ENCODE measurements at places on chromosomes 5 and 9.

GRCh38 chr5:143182901-143183820 lies 220.3 kb downstream of the NR3C1 start:
- no peak for DNase-seq

DNA sequence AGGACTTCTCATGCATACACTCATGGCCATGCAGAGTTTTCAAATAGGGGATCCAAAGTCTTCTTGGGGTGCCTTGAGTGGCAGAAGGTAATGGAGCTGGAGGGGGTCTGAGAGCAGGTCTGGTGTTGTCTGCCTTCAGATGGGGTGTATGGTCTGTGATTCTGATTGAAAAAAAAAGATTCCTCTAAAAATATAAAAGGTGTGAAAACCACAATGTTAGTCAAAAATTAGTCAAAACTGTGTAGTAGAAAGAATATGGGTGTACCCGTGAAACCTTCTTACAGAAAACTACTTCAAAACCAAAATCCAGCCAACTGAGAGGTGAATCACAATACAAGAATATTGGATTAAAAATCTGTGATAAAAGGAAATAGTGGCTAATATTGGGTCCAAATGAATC lies 20.1 kb downstream of the DOCK2 start:
- DNase-seq = no peak

GRCh38 chr9:133440874-133441273 lies 18.7 kb downstream of the ADAMTS13 start:
- no peak for DNase-seq

DNA sequence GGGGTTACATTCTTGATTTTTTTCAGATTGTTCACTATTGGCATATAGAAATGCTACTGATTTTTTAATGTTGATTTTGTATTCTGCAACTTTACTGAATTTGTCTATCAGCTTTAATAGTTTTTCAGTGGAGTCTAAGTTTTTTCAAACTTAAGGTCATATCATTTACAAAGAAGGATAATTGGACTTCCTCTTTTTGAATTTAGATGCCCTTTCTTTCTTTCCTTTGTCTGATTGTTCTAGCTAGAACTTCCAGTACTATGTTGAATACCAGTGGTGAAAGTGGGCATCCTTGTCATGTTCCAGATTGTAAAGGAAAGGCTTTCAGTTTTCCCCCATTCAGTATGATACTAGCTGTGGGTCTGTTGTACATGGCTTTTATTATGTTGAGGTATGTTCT lies 49.3 kb downstream of the SREK1 start:
- no peak for DNase-seq

DNA sequence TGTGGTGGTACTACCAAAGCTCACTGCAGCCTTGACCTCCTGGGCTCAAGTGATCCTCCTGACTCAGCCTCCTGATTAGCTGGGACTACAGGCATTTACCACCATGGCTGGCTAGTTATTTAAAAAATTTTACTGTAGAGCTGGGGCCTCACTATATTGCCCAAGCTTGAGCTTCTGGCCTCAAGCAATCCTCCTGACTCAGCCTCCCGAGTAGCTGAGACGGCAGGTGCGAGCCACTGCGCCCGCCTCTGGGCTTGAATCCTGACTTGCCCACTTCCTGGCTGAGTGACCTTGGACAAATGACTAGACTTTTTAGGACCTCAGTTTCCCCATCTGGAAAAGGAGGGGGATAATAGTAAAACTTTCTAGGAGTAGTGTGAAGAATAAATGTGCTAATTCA lies 32.1 kb downstream of the NCS1 start:
- no peak for DNase-seq

GRCh38 chr9:133227242-133227860 lies 18.3 kb upstream of the OBP2B start:
- no peak for DNase-seq

- DNase-seq = no peak
These were observed 39.6 kb upstream of the FRRS1L start for GRCh38 chr9:109206670-109207069.

DNA sequence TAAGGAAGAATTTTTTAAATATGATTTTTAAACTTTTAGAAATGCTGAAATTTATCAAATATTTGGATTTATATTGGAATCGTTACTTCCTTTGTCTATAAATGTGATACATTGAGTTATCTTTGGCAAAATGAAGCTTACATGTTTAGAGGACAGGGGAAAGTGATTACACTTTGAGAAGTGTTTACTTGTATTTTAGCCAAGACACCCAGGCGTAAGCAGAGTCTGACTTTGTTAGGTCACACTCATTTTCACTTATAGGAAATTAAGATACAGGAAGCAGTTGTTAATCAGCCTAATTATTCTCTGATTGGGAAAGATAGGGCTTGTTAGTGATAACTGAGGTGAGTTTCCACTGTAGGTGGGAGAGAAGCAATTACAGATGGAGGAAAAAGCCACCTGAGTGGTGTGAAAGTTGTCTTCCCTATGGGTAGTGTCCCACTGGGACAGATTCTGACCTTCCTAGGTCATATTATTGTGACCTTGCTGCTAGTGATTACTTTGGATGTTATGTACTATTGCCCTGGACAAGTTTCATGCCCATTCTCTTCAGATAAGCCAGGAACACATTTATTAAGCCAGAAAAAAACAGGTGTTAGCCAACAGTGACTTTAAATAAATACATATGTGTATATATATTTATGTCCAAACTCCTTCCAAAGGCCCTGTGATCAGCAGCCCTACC lies 88.7 kb downstream of the UHRF2 start:
- DNase-seq = no peak

- DNase-seq = no peak
These were observed 24.4 kb downstream of the CEMIP2 start for GRCh38 chr9:71743882-71744281.

GRCh38 chr5:14790220-14790619 lies 81.4 kb downstream of the ANKH start:
- DNase-seq = no peak

DNA sequence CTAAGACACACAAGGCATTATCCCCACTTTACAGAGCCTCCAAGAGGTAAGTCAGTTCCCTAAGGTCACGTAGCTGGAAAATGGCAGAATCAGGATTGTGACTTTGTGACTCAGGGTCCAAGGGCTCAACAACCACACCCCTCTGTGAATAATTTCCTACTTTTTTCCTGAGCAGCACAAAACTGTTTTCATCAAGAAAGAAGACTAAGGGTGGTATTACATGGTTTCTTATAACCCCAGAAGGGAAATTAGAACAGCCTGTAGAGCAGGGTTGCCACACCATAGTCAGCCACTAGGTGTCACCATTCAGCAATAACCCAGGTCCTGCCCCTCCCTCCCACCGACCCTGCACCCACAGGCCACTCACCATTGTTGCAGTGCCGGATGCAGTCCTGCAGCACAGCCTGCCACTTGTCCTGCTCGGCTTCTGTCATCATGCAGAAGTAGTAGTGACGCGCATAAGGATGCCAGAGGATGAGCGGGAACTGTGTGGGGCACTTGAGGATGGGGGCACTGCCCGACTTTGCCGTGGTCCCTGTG lies 72.1 kb downstream of the LRSAM1 start:
- no peak for DNase-seq

DNA sequence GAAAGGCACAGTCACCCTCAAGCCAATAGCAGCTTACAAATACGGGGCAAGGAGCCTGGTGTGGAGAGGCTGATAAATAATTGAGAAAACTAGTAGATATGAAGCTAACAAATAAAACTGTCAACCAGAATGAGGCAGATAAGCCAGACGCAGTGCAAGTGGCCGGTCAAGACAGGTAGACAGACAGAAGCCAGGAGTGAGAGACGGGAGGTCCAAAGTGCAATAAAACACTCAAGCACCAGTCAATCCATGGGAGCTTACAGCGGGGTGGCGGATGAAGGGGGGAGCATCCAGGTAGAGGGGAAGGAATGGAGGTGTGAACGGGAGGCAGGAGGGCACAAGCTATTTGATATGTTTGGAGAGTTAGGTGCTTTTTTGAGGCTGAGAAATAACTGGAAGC lies 193.1 kb downstream of the FOXD4L6 start:
- DNase-seq = no peak

- DNase-seq = no peak
These were observed 174.7 kb upstream of the PTGER4 start for GRCh38 chr5:40505031-40505430.

DNA sequence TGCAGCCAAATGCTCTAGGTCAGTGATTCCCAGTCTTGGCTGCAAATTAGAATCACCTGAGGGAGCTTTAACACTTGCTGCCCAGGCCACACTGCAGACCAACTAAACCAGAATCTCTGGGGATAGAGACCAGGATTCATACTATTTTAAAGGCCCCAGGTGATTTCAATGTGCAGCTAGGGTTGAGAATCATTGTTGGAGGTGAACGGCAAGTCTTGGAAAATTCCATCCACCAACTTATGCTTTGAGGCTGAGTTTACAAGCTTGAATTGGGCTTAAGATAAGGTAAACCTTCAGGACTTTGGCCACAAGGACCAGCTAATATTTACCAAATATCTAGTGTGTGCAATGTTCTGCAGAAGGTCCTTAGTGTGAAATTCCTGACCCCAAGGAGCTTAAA lies 27.5 kb downstream of the SLIT3 start:
- DNase-seq = no peak

GRCh38 chr9:6634444-6634843 lies 11.1 kb downstream of the GLDC start:
- DNase-seq = no peak

DNA sequence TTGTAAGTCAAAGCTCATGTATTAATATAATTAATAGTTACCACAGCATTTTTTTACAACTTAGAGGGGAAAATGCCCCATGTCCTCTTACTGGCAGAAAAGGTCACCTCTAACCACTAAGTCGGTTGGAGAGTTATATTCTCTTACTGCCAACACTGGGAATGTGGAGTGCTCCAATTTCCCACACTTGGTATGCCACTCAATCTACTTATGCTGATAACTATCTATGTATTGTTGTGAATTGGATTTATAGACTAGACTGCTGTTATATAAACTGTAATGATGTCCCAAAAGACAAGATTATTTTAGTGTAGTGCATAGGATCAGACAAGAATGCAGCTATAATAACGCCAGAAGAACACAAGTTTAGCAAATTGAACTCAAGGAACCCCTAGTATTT lies 2385.2 kb upstream of the C9orf72 start:
- DNase-seq = no peak

DNA sequence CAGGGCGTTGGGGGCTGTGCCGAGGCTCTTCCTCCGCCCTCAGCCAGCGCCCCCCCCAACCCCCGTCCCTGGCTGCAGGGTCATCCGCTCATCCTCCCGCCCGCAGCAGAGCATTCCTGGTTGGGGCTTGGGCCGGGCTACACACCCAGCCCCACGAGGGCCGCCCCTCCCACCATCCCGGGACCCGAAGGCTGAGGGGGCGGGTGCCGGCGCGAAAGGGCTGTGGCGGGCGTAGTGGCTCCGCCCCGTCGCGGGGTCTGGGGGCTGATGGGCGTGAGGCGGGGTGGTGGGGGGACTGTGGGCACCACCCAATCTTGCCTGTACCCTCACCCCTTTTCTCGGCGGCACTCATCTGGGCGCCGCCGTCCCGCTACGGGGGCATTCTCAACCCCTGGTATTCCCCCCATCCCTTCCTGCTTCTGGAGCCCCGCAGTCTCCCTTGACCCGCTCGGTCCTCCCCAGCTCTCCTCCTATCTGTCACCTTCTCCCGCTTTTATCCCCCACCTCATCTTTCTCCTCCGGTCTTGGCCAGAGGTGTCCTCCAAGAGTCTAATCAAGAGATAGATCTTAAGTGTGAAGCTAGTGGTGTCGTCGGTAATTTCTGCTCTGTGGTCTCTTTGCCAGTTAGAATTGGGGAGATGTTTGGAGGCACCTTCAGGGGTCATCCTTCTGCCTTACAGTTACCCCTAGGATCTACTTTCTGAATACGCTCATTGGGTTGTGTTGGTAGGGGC lies 1.6 kb downstream of the FER start:
- DNase-seq = no peak

DNA sequence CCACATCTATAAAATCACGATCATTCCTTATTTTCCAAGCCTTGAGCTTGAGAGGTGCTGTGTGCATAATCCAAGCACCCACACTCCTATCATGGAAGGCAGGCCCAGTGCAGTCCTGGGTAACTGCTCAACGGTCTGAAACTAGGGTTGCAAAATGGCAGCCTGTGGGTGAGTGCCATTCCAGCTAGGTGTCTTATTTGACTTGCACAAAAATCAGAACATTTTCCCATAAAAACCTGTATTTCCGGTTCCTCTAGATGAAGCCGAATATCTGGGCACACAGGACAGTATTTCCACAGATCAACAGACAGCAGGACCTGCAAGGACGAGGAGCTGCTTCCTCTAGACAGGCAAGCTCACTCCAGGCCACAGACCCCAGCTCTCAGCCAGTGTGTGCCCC lies 588.8 kb downstream of the BNC2 start:
- DNase-seq = no peak

GRCh38 chr5:96823900-96824380 lies 16.2 kb upstream of the ERAP1 start:
- DNase-seq = no peak

GRCh38 chr5:67815455-67816391 lies 399.8 kb upstream of the PIK3R1 start:
- no peak for DNase-seq

DNA sequence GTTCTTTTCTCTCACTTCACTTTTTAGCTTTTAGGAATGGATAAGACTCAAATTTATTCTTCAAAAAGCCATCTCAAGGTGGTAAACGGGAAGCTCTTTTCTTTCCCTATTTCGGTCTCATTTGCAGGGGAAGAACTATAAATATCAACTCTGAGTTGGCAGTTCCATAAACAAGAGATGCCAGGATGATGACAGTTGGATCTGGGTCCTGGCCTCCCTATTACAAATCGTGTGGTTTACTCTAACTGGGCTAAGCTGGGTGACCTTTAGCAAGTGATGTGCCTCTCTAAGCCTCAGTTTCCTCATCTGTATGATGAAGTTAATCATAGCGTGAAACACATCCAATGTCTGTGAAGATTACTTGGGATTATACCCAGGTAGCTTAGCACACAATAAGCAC lies 44.2 kb downstream of the TLE4 start:
- DNase-seq = no peak

DNA sequence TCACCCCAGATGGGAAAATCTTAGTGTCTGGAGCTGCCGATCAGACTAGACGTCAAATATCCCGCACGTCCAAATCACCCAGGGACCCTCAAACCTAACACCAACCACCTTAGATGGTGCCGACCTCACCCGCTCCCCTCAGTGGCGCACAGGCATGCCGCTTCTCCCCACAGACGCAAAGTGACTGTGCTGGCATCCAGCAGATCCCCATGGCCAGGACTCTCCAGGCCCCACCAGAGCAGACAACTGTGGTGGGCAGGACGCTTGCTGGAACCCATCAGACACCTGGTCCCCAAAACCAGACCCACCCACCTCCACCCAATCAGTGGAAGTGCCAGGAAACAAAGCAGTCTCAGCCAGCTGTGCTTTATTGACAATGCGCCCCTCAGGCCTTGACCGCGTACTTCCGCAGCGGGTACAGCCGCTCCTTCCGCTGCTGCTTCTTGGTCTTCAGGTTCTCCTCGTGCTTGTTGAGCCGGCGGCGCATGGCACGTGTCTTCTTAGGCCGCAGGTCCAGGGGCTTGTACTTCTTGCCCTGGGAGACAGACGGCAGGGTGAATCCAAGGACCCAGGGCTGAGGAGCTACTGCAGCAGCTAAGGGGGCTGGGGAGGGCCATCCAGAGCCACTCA lies 4.1 kb downstream of the RPL35 start:
- DNase-seq = no peak

GRCh38 chr9:127683723-127684122 lies 23.1 kb upstream of the CFAP157 start:
- no peak for DNase-seq

GRCh38 chr9:135184181-135185053 lies 96.9 kb downstream of the OLFM1 start:
- DNase-seq = no peak

All from activated CD8-positive, alpha-beta memory T cell treated with anti-CD3 and anti-CD28 coated beads for 4 hours (primary cell).